Stromal cell of bone marrow (primary cell): ENCODE measurements at places on chromosomes 2 and 18.

DNA sequence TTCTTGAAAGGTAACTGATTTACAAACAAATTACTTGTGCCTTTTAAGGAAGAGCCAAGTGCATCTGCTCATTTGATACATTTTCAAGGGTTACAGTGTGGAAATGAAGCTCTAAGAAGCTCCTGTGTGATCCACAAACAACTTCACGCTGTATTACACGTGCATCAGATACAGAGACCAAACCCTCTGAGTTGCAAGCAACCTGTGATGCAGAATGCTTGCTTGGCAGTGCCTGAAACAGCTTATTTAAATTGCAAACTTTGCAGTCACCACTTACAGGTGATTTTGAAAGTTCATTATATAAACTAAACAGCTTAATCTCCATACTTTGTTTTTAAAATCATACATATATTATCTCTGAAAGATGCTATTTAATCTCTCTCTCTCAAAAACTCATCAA lies 50.1 kb downstream of the ZEB2 start:
- no peak for DNase-seq

DNA sequence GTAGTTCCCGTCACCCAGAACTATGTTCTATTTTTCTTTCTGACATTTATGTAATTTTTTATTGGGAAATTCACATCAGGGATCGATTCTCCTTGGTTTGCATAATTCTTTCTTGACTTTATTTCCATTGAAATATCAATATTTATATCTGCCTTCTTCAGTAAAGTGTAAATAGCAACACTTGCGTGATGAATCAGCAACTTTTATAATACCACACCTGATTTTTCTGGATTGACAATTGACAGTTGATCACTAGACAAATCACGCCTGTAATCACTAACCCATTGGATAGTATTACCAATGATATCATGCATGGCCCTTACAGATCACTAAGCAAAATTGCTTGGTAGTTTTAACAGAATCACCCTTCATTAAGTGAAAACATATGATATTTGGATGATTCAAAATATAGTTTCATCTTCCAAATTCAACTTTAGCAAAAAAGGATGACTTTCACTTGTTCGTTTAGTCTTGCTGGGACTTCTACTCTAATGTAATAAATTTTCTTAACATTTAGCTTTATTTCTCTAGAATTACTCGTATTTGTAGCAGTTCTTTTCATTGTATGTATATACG lies 139.0 kb upstream of the RASGRP3 start:
- no peak for DNase-seq

DNA sequence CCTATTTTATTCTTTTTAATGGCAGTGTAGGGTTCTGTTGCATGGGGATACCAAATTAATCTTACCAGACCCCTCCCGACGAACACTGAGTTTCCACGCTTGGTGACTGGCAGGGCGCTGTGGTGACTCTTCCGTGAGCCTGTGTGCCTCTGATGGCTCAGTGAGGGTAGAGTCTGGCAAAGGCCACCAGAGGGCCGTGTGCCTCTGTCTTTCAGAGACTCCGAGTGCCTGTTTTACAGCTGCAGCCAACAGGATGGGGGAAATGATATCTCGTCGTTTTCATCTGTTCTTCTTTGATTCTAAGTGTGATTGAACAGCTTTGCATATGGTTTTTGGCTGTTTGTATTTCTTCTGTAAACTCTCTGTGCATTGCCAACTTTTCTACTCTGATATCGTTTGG lies 99.8 kb downstream of the ZNF236 start:
- DNase-seq = peak; percentile 20

DNA sequence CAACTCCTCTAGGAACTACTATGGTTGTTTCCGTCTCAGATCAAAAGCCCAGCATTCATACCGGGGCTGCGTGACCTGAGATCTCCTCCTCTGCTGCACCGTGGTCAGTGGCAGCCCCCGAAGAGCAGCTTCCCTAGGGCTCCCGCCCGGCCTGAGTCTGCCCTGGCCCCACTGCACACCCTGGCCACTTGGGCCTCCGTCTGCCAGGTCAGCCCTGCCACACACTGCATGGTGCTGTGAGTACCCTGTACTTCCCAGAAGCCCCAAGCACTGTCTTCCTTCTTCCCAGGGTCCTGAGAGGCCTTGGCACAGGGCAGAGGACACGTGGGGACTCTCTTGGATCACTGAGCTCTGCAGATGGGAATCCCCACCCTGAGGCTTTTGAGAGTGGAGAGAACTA lies 81.5 kb upstream of the GPC1 start:
- DNase-seq = no peak

DNA sequence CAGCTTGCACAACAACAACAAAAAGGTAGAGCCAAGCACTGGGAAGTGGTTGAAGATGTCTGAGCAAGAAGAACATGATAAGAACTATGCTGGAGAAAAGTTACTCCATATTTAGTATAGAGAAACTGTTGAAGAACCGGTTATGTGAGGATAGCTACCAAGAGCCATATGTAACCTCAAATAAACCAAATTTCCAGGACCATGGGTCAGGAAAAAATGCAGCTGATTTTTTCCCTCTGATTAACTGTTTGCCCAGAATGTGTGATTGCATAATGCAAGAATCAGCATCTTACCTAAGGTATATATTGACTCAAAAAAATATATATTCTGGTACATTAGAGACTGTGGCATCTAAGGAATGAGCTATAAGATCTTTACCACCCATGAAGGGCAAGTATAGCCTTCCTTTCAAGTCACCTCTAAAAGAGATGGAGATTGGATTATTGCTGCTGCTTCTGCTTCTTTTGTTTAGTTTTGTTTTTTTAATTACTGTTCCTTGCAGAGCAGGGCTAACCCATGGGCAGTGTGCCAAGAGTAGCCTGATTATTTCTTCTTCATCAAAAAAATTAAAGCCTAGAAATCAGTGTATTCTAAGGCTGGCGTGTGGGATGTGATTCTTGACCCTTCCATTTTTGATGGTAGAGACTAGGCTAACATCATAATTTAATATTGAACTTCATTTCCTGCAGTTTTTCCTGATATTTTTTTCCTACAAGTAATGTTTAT lies 76.9 kb upstream of the MAP3K20 start:
- DNase-seq = no peak

DNA sequence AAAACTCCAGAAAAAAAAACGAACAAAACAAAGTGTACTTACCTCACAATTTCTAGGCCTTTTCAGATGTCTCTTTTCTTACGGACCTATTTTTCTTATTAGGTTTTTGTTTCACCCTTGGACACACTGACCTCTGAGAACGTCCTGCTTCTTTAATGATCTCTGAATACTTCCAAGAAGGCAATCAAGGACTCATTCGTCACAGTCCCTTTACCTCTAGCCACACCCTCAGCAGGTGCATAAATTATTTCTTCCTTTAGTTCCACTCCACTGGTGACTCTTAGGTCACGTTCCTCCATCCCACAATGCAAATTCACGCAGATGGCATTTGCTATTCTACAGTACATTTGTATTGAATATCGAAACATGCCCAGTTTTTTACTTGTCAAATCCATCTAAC lies 21.9 kb downstream of the PELI1 start:
- DNase-seq = no peak

GRCh38 chr2:110204408-110205385 lies at the start of gene NPHP1:
Gene NPHP1 (minus strand): TSS chr2:110205013. CDS start chr2:110204968, 45 bp downstream.
- DNase-seq = peak; percentile 65

DNA sequence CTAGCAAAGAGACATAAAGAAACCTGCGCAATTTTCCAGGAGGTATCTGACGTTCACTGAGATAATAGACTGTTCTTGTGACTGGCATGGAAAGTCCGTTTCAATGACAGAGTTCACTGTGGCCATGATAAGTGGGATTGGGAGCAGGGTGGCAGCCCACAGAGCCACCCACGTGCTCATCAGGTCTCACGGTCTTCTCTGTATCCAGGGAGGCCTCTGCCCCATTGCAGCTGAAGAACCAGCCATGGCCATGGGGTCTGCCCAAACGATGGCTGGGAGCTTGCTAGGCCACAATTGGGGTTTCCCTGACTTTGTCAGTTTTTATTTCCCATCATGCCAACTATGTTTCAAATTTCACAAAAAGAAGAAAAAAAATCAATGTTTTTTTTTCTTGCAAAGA lies 57.2 kb downstream of the PDCL3 start:
- DNase-seq = no peak

DNA sequence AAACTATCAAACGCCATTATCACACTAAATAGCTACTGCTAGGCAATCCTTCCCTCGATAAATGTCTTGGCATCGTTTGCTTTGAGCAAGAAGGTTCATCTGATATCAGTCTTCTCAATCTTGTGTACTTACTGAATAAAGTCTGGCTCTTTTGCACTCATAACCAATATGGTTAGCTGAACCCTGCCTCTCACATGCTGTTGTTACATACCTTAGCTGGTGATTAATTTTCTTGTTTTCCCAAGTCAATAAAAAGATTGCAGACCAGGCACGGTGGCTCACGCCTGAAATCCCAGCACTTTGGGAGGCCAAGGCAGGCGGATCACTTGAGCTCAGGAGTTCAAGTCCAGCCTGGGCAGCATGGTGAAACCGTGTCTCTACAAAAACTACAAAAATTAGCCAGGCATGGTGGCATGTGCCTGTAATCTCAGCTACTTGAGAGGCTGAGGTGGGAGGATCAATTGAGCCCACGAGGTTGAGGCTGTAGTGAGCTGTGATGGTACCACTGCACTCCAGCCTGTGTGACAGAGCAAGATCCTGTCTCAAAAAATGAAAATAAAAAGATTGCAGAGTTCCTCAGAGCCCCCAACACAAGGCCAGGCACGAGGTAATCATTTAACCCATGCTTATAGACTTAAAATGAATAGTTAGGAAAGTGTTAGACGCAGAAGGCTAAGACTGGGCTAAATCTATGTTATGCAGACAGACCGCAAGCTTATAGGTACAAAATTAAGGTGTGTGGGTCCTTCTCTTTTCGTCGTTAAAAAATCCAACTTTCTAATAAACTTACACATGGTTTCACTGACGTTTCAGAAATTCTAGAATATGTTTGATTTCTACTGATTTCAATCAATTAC lies 177.5 kb downstream of the ALPK2 start:
- DNase-seq = no peak

DNA sequence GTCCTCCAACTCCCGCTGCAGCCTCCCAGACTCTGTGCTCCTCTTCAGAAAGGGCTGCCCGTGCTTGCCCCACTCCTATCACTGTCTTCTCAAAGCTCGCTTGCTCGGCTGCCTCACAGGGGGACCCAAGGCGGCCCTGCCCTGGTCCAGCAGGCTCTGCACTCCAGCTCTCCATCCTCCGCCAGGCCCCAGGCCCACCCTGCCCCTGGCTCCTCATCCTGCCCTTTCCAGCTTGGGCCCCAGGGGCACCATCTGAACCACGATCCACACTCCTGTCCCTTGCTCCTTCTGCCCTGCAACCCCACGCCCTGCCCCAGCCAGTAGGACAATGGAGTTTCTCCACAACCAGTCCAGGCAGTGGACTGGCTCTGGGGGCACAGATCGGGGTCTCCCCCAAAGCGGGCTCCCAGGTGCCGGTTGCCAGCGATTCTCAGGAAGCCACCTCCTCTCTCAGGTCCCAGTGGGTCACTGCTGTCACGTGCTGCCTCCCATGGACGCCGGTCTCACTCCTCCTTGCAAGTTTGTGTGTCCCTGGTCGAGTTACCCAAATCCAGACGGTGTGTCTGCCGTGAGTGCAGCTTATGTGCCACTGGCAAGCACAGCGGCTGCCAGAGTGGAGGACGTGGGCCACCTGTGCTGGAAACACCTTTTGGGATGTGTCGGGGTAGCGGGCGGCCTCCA lies 238.5 kb downstream of the HDAC4 start:
- no peak for DNase-seq

DNA sequence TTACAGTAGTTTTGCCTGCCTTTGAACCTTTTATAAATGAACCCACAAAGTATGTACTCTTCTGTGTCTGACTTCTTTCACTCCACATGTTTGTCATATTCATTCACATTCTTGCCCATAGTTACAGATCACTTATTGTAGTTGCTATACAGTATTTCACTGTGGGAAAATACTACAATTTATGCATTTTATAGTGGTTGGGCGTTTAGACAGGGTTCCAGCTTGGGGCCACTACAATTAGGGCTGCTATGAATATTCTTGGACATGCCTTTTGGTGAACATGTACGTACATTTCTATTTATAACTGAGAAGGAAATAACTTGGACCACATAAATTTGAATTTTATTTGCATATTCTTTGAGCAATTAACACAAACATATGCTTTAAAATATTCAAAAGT lies 15.4 kb upstream of the PMAIP1 start:
- no peak for DNase-seq

GRCh38 chr2:68083346-68083745 lies 20.5 kb upstream of the C1D start:
- DNase-seq = no peak

DNA sequence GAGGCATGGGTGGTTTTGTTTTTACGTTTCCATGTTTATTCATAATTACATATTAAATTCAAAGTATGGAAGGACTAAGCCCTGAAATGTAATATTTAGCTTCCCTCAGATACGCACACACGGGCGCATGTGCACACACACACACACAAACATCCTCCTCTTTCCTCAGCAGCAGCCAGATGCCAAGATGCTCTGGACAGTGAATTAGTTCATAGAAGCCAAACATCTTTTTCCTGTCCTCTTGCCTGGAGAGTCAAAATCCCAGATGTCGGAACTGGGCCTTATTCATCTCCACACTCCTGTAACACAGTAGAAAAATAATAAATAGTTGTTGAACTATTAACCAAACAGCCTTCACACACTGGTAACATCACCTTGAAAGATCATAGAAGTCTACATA lies 273.1 kb downstream of the SP3 start:
- no peak for DNase-seq

- no peak for DNase-seq
These were observed 51.4 kb downstream of the TMEM178A start for GRCh38 chr2:39717067-39717466.

DNA sequence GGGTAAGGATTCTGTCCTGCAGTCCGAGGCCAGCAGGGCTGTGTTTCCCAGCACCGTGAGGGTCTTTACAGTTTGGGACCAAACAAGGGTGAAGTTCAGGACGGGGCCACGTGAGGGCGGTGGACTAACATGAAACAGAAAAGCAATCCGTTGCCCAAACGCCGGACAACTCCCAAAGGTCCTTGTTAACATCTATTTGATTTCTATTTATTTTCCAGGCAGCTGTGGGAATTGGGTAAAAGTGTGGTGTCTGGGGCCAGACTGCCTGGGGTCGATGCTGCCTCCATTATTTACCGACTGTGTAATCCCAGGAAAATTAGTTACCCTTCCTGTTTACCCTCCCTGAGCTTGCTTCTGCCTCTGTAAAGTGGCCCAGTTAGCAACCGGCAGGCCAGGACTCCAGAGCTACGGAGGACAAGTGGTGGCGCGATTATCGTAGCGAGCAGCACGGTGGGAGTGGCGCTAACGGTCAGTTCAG lies 66.3 kb upstream of the TCF7L1 start:
- peak; percentile 61 for DNase-seq
